Bronchus fibroblast of lung (primary cell): ENCODE measurements at places on chromosomes 16 and 17. TPM values are rescaled to one million over a fixed set of nuclear protein-coding genes. Genes with fewer than 3 reads are reported as not detected.

Gene KRT27
- total RNA-seq = not detected in 2 replicates

Gene MAPK7
- 20.3 and 21.0 TPM in 2 replicates for total RNA-seq

Gene KRTAP3-1
- total RNA-seq = not detected in 2 replicates

Gene GLIS2
- 3.2 and 3.3 TPM in 2 replicates for total RNA-seq

Gene FBXO31
- 14.7 and 17.7 TPM in 2 replicates for total RNA-seq

Gene DOC2A
- total RNA-seq = 0.30 and 0.34 TPM in 2 replicates

Gene EPOP
- 0.74 and 1.2 TPM in 2 replicates for total RNA-seq

Gene CLCN7
- total RNA-seq = 35.7 and 42.4 TPM in 2 replicates
